ENCODE measurements at places on chromosomes 16 and 17. TPM values are rescaled to one million over a fixed set of nuclear protein-coding genes. Genes with fewer than 3 reads are reported as not detected.

ABCC11 gene
- 0.29 TPM for total RNA-seq

CHST5 gene
- not detected for total RNA-seq

GJC1 gene
- total RNA-seq, result 38.4 TPM

GAS2L2 gene
- 0.07 TPM for total RNA-seq

DNA sequence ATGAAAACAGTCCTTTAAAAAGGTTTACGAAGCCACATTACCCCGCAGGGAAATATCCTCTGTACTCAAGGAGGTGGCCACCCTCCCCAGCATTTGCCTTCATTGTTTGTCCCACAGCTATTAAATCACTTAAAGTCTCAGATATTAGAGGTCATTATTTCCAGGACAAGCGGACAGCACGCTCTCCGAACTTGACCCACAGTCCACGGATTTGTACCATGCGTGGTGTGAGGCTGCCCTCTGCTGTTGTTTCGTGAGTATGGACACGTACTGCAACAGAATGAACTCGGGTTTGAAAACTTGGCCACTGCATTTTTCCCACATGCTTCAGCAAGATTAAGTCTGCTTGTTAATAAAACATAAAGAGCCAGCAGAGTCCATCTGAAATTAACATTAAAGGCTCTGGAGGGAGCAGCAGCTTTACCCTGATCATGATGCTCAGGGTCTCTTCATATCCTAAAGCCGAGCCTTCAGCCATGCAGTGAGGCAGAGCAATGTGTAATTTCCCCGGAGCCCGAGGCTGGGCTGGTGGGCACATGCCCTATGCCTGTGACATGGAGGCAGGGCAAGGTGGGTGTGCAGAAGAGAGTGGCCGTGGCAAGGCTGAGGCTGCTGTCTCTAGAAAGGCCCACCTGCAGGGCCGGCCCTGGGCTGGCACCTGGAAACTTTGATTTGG is 19.7 kb downstream of the MEAK7 start:
- no peak overlapping the region for H3K27ac ChIP-seq
- peak; percentile 23 for DNase-seq
- peaks cover 30% of the 10 kb centered on the region for H3K36me3 ChIP-seq
- no peaks in the 10 kb centered on the region for H3K27me3 ChIP-seq

- H3K27ac ChIP-seq, result no peak overlapping the region
- no peaks in the 10 kb centered on the region for H3K27me3 ChIP-seq
- DNase-seq, result no peak
- no peaks in the 10 kb centered on the region for H3K36me3 ChIP-seq
Measured at GRCh38 chr16:11234884-11235702, 20.9 kb downstream of the SOCS1 start.

DNA sequence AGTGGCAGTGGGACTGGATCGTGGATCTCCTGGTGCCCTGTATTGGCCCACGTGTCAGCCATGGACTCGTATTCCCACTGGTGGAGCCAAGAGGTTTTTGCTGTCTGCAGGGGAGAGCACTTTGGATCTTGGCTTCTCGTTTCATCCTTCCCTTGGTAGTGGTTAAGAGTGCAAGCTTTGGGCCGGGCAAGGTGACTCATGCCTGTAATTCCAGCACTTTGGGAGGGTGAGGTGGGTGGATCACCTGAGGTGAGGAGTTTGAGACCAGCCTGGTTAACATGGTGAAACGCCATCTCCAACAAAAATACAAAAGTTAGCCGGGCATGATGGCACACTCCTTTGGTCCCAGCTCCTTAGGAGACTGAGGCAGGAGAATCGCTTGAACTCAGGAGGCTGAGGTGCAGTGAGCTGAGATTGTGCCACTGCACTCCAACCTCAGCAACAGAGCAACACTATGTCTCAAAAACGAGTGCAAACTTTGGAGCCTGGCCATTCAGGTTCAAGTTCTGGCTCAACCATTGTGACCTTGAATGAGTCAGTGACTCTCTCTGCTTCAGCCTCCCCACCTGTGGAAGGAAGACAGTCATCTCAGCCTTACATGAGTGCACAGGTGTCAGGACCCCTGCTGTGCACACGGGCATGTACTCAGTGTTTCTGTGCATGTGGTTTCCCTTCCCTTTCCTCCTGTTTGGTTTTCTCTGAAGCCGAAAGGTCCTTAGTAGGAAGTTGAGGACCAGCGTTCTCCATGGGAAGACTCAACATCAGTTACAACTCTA is 57.4 kb downstream of the PLCG2 start:
- H3K27me3 ChIP-seq, result no peaks in the 10 kb centered on the region
- no peak overlapping the region for H3K4me3 ChIP-seq
- H3K36me3 ChIP-seq, result no peaks in the 10 kb centered on the region
- H3K27ac ChIP-seq, result no peak overlapping the region

GRCh38 chr16:50505714-50506542 is 42.3 kb upstream of the NKD1 start:
- no peaks in the 10 kb centered on the region for H3K36me3 ChIP-seq
- H3K4me1 ChIP-seq, result no peaks in the 10 kb centered on the region
- DNase-seq, result no peak
- no peak overlapping the region for H3K27ac ChIP-seq

All from astrocyte (in vitro differentiated cells and primary cell).